ENCODE measurements at places on chromosomes 2 and 18. TPM values are rescaled to one million over a fixed set of nuclear protein-coding genes. Genes with fewer than 3 reads are reported as not detected.

DNA sequence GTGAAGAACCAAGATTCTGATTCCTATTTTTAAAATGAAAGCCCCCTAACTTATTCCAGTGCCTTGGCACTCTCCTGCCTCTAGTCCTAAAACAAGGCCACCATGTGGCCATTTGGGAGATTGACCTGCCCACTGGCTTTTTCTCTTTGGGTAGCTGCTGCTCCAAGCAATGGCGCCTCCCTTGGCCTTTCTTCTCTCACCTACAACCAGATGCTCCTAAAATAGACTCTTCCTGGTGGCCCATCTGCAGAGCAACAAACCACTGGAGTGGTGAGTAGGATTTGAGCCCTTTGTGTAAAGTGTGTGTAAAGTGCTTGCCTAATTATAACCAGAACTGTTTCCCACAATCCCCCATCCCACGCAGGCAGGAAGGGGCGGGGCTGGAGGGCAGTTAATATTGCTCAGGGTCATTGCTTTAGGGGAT, 114.2 kb downstream of the FHOD3 start:
- no peak for DNase-seq

GRCh38 chr2:239927424-239927981, 97.6 kb downstream of the NDUFA10 start:
- DNase-seq = peak; percentile 41

DNA sequence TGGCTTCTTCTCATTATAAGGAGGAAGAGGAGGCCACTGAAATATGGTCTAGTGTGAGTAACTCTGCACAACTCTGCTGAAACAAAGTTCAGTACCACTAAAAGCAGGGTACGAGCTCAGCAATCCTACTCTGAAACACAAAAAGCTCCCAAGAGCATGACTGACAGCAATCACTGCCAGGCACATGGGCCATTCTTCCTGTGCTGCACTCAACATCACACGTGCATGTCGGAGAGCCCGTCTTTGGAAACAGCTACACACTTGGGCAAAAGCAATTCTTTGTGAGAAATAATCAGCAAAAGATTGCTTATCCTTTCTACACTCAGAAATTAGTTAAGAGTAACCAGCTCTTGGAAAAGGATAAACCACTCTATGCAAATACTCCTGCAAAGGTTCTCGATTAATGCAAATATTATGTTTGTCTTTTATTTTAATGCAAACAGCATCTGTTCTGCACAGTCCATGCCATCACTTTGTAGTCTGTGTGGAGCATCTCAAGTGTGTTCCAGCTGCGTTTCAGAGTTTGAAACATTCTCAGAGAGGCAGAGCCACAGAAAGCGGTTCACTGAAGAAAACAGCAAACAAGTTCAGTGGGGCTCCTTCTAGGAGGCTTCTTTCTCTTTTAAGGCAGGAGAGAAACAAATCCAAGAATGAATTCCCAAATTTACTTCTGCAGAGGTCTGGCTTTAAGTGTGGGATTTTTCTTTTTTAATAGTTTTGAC, 145.0 kb downstream of the HDAC4 start:
- peak; percentile 1 for DNase-seq

DNA sequence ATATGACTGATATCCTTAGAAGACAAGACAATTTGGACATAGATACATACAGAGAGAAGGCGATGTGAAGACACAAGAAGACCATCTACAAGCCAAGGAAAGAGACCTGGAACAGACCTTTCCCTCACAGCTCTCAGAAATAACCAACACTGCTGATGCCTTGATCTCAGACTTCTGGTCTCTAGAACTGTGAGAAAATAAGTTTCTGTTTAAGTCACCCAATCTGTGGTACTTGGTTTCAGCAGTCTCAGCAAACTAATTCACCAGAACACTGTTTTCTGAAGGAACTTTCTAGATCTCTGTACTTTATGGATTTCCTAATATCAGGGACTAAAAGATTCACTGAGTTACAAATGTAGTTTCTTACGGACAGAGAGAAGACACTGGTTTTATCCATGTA, 58.8 kb downstream of the NAB1 start:
- no peak for DNase-seq

DNA sequence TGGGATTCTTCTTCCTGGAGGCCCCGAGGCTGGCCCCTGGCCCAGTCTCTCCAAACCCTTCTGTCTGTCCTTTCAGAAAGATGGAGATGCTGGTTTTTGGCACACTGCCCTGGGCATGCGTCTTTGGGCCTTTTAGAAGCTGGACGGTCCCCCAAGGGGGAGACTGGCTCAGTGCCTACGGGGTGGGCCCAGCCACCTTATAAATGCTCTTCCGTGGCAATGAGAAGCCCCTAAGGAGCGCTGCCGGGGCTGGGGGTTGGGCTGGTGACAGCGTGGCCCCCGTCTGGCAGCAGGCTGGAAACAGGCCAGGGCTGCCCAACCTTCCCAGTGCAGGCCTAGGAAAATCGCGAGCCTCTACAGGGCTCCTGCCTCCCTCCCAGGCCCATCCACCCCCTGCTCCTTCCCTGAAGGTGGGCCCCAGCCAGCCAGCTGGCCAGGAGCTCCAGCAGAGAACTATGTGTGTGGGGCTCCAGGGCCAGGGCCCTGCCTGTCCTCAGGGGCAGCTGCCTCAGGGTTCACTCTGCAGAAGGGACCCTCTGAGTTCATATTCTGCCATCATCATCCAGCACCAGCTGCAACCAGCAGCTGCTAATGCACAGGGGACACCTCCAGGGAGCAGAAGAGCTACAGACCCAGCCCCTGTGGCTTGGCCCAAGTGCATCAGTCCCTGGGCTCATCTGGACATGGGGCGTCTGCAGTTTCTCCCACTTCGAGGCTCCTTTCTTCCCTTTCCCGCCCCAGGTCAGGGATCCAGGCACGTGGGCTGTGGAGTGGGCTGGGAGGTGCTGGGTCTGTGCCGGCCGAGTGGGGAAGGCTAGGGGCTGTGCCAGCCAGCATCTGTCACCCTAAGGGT, 107.6 kb upstream of the OTOS start:
- peak; percentile 12 for DNase-seq

DNA sequence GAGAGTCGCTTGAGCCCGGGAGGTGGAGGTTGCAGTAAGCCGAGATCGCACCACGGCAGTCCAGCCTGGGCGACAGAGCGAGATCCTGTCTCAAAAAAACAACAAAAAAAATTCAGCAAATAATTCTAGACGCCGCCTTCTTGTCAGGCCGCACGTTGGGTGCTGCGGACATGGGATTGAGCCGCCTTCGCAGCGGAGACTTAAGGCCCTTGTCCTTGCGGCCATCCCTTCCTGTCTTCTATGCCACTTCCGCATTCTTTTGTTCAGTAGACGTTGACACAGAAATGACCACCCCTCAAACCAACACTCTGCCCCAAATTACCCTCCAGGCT, 15.8 kb downstream of the PTPN18 start:
- no peak for DNase-seq

GRCh38 chr18:3966246-3966641, 488.9 kb downstream of the DLGAP1 start:
- DNase-seq = no peak

DNA sequence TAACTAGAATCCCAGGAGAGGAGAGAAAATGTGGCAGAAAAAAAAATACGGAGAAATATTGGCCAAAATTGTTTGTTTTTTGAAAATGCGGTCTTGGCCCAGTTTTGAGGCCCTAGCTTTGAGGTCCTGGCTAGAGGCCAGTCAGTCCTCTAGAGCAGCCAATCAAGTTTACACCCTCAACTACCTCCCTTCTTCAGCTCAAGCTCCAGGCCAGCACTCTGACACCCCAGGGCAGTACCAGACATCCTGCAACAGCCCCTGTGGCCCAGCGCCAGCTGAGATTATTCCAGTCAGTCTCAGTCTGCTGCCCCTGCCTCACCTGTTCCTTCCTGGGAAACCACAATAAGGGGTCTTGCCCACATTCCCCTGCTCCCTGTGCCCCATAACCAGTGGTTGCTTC, 107.7 kb downstream of the UGGT1 start:
- DNase-seq = no peak

GRCh38 chr2:104641786-104642185, 212.1 kb upstream of the POU3F3 start:
- DNase-seq = no peak

GRCh38 chr2:5982193-5982902, 290.2 kb downstream of the SOX11 start:
- no peak for DNase-seq

DNA sequence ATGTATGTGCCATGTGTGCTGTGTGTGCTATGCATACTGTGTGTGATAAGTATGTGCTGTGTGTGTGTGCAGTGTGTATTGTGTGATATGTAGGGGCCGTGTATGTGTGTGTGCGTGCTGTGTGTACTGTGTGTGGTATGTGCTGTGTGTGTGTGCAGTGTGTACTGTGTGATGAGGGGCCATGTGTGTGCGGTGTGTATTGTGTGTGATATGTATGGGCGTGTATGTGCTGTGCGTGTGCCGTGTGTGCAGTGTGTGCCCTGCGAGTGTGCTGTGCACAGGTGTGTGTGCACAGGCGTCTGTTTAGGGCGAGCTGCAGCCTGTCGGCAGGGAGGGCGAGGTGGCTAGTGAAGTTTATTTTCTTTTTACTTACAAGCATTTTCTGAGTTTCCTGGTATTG, 16.1 kb downstream of the SNORC start:
- DNase-seq = no peak

GRCh38 chr2:31304816-31305215, 70.9 kb downstream of the EHD3 start:
- no peak for DNase-seq

GRCh38 chr2:173881461-173881860, 83.7 kb downstream of the SP3 start:
- DNase-seq = no peak

- DNase-seq = peak; percentile 40
Measured at GRCh38 chr2:239910851-239911640, 114.1 kb downstream of the NDUFA10 start.

DNA sequence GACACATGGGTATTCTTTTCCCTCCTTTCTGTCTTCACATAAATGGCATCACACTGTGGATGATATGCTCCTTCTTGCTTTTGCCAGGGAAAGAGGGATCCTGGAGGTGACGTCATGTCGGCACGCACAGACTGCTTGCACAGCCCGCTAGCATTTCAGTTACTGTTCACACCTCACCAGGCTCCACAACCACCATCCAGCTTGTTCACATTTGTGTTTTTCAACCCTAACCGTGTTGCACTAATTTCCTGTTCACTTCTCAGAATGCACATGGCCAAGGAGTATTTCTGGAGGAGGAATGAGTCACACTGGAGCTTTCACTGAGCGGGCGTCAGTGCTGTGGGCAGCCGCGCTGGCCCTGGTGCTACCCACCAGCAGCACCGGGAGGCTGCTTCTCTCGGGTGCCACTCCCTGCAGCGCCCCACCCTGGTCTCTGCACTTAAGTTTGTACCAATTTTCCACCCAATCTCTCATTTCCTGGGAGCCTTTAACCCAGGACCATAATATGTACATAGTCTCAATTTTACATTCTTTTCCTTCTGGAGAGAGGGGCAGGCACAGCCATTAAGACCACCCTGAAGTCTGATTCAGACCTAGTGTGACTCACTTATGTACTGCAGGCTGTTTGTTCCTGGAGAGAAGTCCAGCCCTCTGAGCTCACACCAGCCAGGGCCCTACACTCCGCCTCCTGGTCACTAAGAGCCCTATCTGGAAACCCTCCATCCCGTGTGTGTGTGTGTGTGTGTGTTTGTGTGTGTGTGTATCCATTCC, 65.1 kb downstream of the MBP start:
- peak; percentile 51 for DNase-seq

- DNase-seq = no peak
Measured at GRCh38 chr18:24019641-24020331, 5.2 kb downstream of the TTC39C start.

Gene C2orf80
- total RNA-seq = not detected

Gene POLR1B
- 14.2 TPM for total RNA-seq

Gene ZNF385B
- 1.2 TPM for total RNA-seq

Gene PSTPIP2
- 7.4 TPM for total RNA-seq

Gene DQX1
- total RNA-seq = 44.0 TPM

Gene TTC32
- 9.8 TPM for total RNA-seq

Data from left colon (tissue), 2 donors.